Erythroblast (primary cell): ENCODE measurements at places on chromosomes 2 and 18.

GRCh38 chr2:120625865-120626560 lies 109.7 kb upstream of the GLI2 start:
- DNase-seq: no peak

GRCh38 chr2:241558532-241559322 lies at the start of gene BOK:
TSS of gene BOK (plus strand) at chr2:241558745. CDS start at chr2:241559484, 739 bp downstream.
- DNase-seq: no peak

DNA sequence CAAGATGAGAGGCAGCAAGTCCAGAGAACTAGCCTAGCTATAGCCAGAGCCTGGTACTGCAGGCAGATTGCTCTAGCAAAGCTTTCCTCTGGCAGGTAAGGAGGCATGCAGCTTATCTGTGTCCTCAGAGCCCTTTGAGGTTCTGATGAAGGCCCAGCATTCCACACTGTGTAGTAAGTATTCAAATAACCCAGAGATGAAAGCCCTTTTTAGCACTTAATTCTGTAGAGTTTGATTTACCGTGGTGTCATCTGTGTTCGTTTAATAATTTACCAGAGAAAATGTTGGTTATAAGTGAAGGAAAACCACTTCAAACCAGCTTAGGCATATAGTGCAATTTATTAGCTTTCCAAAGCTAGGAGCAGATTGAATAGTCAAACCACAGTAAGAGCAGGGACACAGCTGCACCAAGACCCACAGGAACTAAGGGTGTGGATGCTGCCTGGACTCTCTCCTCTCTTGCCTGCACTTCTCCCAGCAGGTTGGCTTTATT lies 226.6 kb downstream of the BABAM2 start:
- DNase-seq: no peak

DNA sequence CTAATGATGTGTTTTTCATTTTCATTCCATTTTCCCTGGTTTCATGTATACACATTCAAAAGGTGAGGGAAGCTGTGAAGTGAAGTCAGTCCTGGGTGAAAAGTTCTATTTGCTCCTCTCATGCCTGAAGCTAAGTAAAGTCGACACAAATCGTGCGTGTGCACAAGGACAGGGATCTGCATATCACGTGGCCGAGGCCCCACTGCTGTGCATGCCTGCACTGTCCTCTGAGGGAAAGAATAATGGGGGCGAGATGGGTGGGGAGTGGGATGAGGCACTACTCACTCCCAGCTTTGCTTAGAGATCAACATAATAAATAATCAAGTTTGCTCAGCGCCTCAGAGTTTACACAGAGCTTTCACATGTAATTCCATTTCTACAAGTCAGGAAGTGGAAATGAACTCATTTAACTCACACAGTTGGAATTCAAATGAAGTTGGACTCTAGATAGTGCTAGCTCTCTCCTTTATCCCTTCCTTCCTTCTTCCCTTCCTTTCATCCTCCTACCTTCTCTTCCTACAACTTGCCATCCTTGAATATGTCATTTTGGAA lies 5.1 kb upstream of the PTPRM start:
- no peak for DNase-seq

DNA sequence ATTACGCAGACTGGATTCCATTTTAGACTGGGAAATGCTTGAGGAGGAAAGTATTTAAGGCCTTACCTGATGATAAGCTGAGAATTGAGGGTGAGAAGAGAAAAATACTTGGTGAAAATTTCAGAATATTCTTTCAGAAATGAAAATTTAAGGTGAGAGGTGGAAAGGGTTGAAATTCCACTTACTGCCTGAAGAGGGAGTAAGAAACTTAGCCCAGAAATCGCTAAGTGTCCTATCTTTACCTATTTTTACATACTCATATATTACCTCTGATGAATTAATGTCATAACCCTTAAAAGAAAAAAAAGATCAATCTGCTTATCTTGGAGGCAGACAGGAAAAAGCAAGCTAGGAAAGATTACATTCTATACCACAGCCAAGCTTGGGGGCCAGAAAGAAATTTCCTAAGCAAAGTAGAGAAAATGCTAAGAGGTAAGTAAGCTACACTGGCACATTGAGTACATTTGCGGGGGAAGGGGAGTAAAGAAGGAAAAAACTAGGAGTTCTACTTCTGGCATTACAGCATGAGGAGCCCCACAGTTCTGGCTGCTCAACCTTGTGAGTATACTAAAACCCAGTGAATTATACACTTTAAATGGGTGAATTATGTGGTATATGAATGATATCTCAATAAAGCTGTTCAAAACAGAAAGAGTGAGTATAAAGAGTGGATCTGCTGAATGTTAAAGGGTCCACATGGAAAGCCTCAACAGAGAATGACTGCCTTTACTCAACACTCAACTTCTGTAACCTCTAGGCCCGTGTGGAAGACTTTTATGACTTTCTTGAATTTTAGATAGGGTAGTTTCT lies 33.8 kb downstream of the SMC6 start:
- peak; percentile 46 for DNase-seq

- DNase-seq: peak; percentile 38
Measured at GRCh38 chr18:23231340-23232021, 96.2 kb downstream of the CABLES1 start.
